ENCODE measurements at places on chromosomes 6 and 20.
A peak's percentile ranks its signal among the peaks of the same experiment; 100 is the strongest.

DNA sequence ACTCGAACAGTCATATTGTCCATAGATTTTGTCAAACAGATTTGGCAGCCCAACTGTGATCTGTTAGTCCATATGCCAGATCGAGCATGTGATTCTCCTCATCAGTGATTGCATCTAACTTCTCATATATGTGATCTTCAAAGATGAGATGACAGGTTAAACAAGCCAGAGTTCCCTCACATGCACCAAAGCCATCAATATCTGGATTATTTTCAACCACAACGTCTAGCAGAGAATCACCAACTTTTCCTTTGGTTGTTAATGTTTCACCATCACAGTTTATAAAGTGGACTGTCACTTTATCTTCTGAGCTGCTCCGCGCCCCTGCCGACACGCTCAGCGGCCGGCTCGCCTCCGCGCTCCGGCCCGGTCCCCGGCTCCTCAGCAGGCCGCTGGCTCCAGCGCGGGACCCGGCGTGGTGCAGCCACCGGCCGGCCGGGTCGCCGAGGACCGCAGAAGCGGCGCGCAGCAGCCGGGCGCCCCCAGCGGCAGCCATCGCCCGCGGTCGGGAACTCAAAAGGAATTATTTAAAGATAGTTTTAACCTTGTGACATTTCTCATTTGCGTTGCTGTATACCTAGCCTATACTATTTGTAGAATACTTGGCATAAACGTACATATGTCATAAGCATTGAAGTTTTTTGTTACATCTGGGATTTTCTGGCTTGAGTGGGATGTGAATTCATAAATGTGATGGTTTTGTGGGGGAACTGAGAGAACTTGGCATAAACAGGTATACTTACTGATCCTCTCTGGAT is 40.1 kb upstream of the DYNLRB1 start:
- DNase-seq: peak; percentile 32

- DNase-seq: no peak
These were observed 13.7 kb downstream of the USP49 start for GRCh38 chr6:41881506-41881905.

DNA sequence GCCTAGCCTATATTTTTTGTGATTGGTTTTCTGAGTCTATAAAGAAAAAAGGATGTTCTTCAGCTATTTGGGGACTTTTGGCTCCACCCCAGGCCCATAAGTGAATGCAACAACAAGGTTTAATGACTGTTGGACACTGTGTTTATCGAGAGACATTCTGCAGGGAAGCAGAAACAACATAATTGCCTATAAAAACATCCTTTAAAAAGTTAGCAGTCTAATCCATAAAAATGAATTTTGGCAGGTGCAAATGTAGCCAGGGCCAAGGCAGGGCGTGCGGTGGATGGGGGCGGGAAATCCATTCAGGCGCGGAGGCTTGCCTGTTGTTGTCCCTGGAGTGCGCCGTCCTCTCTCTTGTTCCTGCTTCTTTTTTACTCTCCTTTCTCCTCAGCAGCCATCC is 99.3 kb downstream of the PAX1 start:
- DNase-seq: no peak

GRCh38 chr6:63504777-63505384 is 67.4 kb upstream of the LOC128125822 start:
- DNase-seq: no peak

- DNase-seq: no peak
These were observed 95.0 kb downstream of the THBS2 start for GRCh38 chr6:169158691-169159090.

- peak; percentile 64 for DNase-seq
These were observed 4.7 kb upstream of the MRGBP start for GRCh38 chr20:62791301-62792181.

GRCh38 chr6:6704103-6705060 is 115.9 kb downstream of the LY86 start:
- no peak for DNase-seq

DNA sequence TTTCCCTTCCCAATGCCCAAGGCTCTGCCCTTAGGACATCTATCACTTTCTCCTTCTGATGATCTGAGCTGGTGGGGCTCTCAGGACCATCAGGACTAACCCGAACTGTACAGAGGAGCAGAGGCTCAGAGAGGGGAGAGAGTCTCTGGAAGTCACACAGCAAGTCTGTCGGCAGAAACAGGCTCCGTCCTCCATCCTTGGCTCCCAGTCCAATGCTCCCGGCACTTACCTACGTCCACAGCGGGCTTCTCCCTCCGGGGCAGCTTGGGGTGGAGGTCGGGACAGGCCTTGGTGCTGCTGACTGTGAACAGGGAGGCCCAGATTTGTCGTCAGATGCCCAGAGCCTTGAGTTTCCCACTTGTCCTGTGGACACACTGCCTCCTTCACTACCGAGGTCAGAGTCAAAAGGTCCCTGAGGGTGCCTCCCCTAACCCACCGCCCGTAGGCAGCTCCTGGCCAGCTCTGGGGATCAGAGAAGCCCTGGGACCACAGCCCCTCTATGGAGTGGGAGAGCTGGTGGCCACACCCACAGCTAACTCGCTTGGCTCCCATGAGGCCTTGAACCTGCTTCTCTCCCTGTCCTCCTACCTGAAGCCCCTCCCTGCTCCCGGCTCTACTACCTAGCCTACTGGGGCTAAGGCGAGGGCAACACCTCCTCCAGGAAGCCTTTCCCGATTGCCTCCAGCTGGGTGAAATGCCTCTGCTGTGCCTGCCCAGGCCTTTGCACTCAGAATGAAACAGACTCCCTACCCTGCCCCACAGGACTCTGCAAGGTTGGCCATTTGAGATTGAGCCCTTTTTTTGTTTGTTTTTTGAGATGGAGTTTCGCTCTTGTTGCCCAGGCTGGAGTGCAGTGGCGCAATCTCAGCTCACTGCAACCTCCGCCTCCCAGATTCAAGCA is 22.6 kb downstream of the VSTM2L start:
- DNase-seq: no peak

DNA sequence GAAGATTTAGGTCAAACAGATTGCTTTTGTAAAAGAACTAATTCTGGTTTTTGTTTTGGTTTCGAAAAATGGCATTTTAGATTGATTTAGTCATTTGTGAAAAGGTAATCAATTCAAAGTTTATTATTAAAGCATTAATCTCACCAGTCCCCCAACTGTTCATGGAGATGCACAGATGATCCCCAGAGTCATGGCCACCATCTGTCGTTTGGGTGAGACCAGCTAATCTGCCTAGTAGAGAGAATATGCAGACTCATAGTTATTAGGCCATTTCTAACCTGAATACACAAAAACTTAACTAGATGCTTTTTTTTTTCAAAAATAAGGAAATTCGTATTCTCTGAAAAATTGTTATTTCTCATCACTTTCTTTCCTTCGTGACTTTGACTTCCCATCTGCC is 58.1 kb downstream of the C6orf58 start:
- no peak for DNase-seq

DNA sequence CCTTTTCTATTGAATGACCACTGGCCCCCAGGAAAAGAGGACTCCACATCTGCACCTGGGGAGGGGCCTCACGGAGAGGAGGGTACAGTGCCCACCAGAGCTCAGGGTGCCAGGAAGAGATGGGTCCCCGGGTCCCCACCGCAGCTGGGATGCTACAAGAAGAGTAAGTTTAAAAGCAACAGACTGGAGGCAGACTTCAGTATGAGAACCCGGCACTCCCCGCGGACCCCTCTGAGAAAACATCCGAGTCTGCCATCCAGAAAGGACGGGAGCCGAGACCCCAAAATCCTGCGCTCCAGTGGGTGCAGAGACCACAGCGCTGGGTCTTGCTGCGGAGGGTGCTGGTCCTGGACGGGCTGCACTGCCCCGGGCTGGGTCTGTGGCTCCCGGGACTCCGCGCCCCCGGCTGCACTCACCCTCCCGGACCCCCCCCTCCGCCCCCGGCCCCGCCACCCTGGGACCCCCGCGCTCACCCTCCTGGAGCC is 350 bp downstream of the HELZ2 start:
- no peak for DNase-seq

GRCh38 chr6:128511506-128511905 is 8.9 kb downstream of the PTPRK start:
- no peak for DNase-seq

- no peak for DNase-seq
These were observed 328.2 kb downstream of the PHF3 start for GRCh38 chr6:63963769-63964315.

GRCh38 chr20:62161347-62161746 is 17.8 kb downstream of the SS18L1 start:
- no peak for DNase-seq

- DNase-seq: no peak
These were observed 137.5 kb downstream of the NRN1 start for GRCh38 chr6:5869261-5869660.

GRCh38 chr20:58665606-58666005 is 14.5 kb downstream of the STX16 start:
- no peak for DNase-seq

- DNase-seq: no peak
These were observed 4.0 kb upstream of the ZC3H12D start for GRCh38 chr6:149488815-149489214.

DNA sequence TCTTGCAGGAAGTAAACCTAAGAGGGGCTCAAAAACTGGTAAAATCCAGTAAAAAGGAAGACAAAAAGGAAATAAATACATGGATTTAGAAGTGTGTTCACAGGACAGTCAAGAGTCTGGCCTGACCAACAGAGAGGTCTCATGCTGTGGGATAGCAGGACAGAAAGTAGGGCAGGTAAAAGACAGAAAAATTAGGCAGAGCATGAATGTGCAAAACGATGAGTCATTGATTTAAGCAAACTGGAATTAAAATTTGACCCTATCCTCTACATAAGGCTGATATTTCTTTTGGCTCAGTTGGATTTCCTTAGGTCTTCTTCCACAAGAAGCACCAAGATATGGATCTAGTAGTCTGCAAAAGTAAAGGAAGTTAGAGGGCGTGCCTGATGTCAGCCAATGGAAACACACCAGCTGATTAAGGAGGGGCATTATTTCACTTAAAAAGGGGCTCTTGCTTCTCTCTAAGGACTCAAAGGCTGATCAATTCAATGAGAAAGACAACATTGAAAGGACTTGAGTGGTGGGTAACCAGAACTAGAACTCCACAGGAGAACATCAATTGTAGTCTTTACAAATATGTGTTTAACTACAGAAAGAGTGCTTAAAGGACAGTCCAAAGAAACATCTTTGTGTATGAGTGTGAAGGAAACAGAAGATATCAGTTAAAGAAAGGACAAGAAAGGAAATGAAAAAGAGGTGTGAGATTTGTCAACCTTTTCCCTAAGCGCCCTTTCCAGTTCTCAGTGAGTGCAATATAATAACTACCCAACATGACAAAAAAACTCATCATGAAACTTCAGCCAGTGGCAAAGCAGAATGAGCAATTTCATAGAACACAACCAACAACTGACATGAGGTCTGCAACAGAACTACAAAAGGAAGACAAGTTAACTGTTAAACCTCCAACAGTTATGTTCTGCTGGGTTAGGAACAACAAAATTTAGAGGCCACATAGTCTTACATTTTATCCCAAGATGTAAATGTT is 19.4 kb upstream of the MYB start:
- DNase-seq: no peak

DNA sequence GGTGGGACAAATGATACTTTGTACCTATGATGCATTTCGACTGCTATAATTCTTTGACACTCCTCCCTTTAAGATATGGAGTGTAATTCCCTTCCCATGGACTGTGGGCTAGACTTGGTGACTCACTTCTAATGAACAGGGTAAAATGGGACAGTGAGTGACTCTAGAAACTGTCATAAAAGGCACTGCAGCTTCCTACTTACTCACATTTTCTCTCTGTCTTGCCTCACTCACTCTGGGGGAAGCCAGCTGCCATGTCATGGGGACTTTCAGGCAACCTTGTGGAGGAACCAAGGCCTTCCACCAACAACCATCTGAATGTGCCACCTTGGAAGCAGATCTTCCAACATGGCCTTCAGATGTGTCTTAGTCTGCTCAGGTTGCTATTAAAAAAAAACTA is 12.9 kb upstream of the GFOD1 start:
- DNase-seq: no peak

DNA sequence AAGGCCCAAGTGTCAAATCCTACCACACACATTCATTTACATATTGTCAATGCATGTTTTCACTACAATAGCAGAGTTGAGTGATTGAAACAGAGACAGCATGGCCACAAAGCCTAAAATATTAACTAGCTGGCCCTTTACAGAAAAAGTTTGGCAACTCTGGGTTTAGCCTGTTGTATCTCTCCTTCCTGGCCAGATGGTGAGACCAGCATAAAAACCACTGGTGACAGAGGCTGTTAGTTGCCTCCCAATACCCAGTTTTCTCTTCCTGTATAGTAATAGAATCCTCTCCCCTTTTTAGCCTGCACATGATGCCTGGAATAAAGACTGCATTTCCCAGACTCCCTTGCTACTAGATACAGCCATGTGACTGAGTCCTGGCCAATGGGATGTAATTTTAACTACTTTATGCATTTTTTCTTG is 100.0 kb upstream of the TAB2 start:
- DNase-seq: no peak

DNA sequence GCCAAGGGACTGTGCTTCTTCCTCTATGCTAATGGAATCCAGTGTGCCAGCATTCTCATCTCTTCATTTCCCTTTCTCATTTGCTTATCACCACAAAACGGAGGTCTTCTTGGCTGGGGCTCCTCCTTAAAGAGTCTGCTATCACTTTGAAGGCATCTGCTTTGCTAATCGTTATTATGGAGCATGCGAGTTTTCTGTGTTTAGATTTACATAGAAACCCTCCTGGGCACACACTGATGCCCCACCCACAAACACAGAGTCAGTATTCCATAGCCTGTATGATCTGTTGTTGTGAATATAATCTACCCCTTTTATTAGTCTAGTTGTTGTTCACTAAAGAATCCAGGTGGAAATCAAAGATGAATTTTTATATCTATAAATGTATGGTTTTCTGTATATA is 83.4 kb upstream of the XRN2 start:
- DNase-seq: no peak

DNA sequence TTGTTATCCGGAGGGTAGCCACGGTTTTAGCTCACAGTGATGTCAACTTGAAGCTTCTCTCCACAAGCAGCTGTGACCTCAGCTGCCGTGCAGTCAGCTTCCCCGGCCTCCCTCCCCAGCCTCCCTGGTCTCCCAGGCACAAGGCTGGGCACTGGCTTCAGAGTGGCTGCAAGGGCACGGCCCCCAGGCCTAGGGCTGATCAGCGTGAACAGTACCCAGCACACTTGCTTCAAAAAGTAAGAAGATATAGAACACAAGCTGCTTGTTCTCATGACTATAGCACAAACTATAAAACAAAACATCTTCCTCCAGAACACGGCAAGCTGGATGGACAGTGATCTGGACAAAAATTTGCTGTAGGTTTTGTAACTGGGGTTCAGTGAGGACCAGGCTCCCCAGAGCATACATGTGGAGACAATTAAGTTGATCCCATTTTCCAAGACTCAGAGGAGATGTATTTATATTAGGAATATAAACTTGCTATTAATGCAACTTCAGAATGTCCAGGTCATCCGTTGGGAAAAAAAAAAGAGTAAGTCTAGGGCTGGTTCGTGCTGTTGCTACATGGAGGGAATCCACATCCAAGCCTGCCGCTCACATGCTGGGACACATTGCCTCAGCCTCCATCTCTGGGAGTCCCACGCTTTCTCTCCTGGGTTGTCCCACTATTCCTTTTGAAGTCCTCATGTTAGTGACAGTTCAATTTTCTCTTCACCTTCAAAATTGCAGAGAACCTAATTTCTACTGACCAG is 199.4 kb upstream of the THBS2 start:
- DNase-seq: no peak

- DNase-seq: no peak
These were observed 22.9 kb upstream of the CD83 start for GRCh38 chr6:14094721-14095120.

GRCh38 chr20:4924032-4924431 is 77.3 kb downstream of the SLC23A2 start:
- no peak for DNase-seq
